IMR-90 (cell line): ENCODE measurements at places on chromosomes 13 and 19. TPM values are rescaled to one million over a fixed set of nuclear protein-coding genes. Genes with fewer than 3 reads are reported as not detected.

The GPC5 gene
- polyA plus RNA-seq: 0.94 and 1.1 TPM in 2 replicates

The PTH2 gene
- not detected in 2 replicates for polyA plus RNA-seq

The PSG6 gene
- 0.07 TPM in 1 of 2 replicates, not detected in the other for polyA plus RNA-seq

DNA sequence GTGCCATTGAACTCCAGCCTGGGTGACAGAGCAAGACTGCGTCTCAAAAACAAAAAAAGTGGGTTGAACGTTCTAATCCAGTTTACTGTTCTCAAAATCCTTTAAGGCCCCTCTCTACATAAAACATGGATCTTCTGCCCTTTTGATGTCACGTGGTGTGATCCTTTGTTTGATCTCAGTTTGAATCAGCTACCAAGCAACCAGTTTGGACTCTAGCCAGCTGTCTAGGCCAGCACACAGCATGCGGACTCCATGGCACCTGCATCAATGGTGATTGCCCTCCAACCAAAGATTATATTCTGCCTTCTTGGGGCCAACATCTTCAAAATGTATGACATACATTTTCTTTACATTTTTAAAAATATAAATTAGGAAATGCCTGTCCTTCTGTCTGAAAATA lies 365.4 kb downstream of the NDFIP2 start:
- no peak for DNase-seq

- DNase-seq: no peak
These were observed 3.0 kb downstream of the TM6SF2 start for GRCh38 chr19:19269952-19270694.

GRCh38 chr13:113538689-113539058 lies 45.9 kb upstream of the TFDP1 start:
- DNase-seq: no peak

DNA sequence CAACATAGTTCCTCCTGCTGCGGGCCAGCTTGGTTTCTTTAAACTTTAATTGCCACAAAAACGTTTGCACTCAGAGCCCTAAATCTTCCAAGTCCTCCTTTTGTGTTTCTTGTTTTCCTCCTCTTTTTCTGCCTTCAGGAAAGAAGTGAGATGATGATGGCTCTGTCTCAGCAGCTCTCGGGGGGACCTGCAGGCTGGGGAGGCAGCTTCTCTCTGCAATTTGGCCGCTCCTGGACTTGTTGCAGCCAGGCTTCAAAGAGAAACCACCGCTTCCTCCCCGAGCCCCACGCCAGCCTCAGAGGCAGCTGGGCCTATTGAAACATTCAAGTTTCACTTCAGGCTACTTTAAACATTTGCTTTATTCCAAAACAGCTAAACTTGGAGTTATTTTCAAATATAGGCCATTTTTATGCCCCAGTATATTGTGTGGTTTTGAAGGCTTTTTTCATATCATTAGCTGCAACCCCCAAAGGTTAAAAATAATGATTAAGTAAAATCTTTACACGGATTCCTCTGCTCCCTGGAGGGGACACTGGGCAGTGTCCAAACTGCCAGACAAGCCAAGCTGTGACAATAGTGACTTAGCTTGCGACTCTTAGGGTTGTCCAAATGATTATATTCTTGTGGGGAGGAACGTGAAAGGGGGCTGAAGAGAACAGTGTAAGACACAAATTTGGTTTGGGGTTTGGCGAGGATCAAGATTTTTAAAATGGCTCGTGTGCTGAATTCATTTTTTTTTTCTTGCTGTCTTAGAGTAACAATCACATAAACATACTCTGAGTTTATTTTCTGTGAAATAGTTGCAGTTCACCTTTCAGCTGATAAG lies 330.8 kb downstream of the DLEU7 start:
- DNase-seq: peak; percentile 61

DNA sequence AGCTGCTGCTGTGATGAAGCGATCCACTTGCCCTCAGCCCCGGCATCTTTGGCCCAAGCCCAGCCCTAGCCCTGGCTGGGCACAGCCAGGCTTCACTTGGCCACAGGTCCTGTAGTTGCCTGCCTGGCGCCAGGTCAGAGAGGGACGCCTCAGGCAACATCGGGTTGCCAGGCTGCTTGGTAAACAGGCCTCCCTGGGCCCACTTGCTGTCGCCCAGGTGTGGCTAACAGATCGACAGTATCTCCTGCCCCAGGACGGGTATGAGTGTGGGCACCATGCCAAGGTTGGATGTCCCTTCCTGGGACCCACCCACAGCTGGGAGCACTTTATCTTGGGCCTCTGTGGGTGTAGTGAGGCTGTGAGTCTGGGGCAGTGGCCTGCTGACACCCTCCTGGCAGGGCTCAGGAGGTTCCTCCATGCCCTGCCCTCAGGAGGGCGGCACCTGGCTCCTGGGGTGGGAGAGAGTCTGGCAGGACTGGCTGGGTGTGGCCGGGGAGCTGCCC lies 27.8 kb downstream of the CARM1 start:
- DNase-seq: no peak

DNA sequence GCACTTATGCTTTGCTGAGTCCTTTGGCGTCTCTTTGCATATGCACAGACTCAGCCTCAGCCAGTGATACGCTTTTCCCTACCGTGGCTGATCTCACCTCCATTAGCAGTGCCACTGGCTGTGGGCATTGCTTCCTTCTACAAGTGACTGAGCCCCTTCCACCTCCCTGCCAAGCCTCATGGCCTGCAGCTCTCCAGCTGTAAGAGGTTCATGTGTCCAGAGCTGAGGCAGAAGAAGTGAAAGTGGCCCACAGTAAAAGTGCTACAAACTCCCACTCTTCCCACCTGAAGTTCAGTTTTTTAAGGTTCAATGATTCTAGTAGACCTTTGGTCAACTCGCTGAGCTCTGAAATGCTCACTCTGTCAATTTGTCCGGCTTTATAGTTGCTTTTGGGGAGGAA lies 44.7 kb downstream of the SMARCA4 start:
- DNase-seq: no peak

DNA sequence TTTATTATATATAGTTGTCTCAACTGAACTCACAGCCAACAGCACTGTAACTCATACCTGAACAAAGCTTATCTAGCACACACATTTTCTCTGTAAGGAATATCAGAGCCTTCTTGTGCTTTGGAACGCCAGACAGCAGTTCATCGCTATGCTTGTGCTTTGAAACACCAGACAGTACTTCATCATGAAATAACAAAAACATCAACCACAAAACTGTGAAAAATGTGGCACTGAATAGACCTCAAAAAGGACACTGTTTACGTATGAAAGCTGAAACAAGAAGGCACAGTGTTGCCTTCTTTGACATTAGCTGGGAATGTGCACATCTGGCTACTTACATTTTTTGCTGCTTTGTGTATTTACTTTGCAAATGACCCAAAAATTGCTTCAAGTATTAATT lies 160.2 kb downstream of the PDS5B start:
- DNase-seq: no peak

DNA sequence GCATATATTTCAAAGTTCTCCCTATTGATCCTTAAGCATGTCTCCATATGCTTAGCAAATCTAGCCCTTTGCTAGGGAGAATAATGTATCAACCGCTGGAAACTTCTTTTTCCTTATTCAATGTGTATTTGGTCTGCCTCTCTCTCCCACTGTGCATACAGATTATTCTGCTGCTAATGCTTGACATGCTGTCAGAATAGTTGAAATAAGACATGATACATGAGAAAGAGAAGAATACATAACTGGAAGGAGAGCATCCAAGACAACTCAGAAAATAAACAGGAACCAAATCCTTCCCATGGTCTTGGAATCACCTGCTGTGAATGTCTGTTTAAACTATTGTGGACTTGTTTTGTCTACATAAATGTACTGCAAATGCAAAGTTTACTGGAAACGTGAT lies 1103.0 kb downstream of the EFNB2 start:
- no peak for DNase-seq

GRCh38 chr19:7905859-7906258 lies 2.2 kb downstream of the MAP2K7 start:
- no peak for DNase-seq

GRCh38 chr19:13091400-13092157 lies 11.1 kb downstream of the LYL1 start:
- DNase-seq: peak; percentile 75

DNA sequence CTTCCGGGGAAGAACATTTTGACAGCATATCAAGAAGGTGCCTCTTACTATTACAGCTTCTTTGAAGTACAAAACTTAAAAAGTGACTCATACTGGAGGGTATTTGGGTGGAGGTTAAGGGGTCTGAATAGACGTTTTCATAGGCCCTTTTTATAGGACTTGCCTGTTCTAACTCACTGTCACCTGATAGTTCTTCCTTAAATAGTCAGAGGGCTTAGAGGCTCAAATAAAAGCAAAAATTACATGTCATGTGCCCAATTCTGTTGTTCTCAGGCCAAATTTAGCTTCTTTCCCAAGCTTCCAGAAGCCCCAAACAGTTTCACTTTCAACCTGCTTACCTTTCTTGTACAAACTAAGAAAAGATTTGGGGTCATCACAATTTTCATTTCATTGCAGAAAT lies 16.1 kb upstream of the SLC46A3 start:
- no peak for DNase-seq
